ENCODE measurements at places on chromosomes 1 and 21.
A peak's percentile ranks its signal among the peaks of the same experiment; 100 is the strongest.

GRCh38 chr1:1538334-1538733, 2.1 kb downstream of the TMEM240 start:
- no peak for DNase-seq

- DNase-seq, result no peak
Measured at GRCh38 chr1:170967042-170967910, 31.9 kb downstream of the MROH9 start.

DNA sequence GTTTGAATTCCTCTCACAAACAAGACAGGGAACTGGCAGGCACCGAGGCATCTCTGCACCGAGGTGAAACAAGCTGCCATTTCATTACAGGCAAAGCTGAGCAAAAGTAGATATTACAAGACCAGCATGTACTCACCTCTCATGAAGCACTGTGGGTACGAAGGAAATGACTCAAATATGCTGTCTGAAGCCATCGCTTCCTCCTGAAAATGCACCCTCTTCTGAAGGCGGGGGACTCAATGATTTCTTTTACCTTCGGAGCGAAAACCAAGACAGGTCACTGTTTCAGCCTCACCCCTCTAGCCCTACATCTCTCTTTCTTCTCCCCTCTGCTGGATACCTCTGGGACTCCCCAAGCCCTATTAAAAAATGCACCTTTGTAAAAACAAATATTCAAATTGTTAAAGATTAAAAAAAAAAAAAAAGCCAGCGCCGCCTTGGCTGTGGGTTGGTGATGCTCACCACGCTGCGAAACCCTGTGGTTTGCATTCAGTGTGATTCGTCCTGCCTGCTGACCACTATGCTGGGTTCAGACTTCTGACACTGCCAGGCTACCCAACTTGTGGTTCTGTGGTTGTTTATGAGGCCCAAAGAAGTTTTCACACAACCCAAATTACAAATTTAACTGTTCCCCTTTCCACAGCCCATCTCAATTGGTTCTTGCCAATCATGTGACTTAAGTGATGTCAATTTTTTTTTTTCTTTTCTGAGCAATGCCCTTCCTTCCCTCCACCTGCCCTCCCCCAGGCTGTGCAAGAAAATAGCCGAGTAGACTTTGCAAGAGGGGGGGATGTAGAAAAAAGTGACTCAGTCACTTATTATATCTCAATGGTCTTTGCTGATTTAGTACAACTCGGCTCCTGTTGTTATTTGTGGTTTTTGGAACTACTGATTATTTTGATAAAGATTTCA, at the start of gene RUNX1:
RUNX1 (minus strand) TSS at position 597 of the 912 bp plus-strand sequence.
- DNase-seq, result peak; percentile 29

- DNase-seq, result peak; percentile 76
Measured at GRCh38 chr1:39158327-39159086, 46.0 kb upstream of the MACF1 start.

All from K562 (cell line).